HepG2 (cell line): ENCODE measurements at places on chromosomes 6 and 20. TPM values are rescaled to one million over a fixed set of nuclear protein-coding genes. Genes with fewer than 3 reads are reported as not detected.

Gene C6orf15
- not detected in 2 replicates for total RNA-seq

Gene SAPCD1
- 0.56 and 2.5 TPM in 2 replicates for total RNA-seq

Gene COL9A1
- not detected in 2 replicates for total RNA-seq

Gene RAD21L1
- total RNA-seq = not detected in 2 replicates

Gene MAS1
- not detected in 2 replicates for total RNA-seq

DNA sequence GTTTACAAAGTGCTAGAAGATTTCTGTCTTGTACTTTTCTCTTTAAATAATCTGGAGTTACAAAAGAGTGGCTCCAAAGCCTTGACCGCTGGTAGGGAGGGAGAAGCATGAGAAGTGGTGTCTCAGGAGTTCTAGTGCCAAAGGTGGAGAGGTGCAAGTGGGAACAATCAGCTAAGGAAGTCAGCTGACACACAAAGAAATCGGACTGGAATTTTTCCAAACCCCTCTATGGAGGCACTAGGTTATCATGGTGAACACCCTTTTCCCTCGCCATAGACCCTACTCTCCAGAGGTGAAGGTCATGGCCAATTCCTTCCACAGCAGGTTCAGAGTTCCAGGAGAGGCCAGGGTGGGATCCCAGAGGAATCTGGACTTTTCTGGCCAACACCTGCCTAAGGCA is 14.8 kb downstream of the PLAGL2 start:
- no peak overlapping the region for H3K27ac ChIP-seq
- H3K36me3 ChIP-seq = peaks cover 34% of the 10 kb centered on the region
- no peak for DNase-seq
- H3K4me3 ChIP-seq = no peak overlapping the region
- peaks cover 22% of the 10 kb centered on the region for H3K4me1 ChIP-seq

- no peaks in the 10 kb centered on the region for H3K27me3 ChIP-seq
- H3K27ac ChIP-seq = peak overlapping the region; percentile 48
- peaks cover 6% of the 10 kb centered on the region for H3K36me3 ChIP-seq
- peak; percentile 81 for DNase-seq
Observed at GRCh38 chr20:49052334-49052733, 6.2 kb downstream of the CSE1L start.

GRCh38 chr6:71383901-71384489 is 95.4 kb downstream of the OGFRL1 start:
- H3K4me3 ChIP-seq = no peak overlapping the region
- H3K4me1 ChIP-seq = no peaks in the 10 kb centered on the region
- H3K27ac ChIP-seq = no peak overlapping the region
- no peaks in the 10 kb centered on the region for H3K27me3 ChIP-seq
- peak; percentile 15 for DNase-seq
- H3K36me3 ChIP-seq = no peaks in the 10 kb centered on the region

DNA sequence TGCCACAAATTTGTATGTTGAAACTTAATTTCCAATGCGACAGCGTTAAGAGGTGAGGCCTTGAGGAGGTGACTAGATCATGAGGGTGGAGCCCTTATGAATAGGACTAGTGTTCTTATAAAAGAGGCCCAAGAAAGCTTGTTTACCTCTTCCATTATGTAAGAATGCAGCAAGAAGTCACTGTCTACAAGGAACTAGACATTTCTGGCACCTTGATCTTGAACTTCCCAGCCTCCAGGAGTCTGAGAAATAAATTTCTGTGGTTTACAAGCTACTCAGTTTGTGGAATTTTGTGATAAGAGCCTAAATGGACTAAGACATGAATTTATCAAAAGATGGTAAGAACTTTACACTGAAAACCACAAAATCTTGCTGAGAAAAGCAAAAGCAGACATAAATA is 173.6 kb upstream of the SGK1 start:
- no peaks in the 10 kb centered on the region for H3K27me3 ChIP-seq
- no peak overlapping the region for H3K27ac ChIP-seq
- H3K4me1 ChIP-seq = no peaks in the 10 kb centered on the region
- no peak overlapping the region for H3K4me3 ChIP-seq
- H3K36me3 ChIP-seq = no peaks in the 10 kb centered on the region
- DNase-seq = no peak

GRCh38 chr6:34697904-34698559 is 1.5 kb upstream of the ILRUN start:
- H3K27me3 ChIP-seq = no peaks in the 10 kb centered on the region
- peaks cover 41% of the 10 kb centered on the region for H3K4me1 ChIP-seq
- no peak overlapping the region for H3K27ac ChIP-seq
- no peak for DNase-seq

GRCh38 chr6:108260126-108260808 is 573 bp downstream of the SNX3 start:
- no peak for DNase-seq
- H3K27me3 ChIP-seq = no peaks in the 10 kb centered on the region; the same call in 2 of the 3 replicates
- 0 out of 3 replicates have a peak, but pooled peaks cover under 1% of the 10 kb centered on the region for H3K36me3 ChIP-seq

DNA sequence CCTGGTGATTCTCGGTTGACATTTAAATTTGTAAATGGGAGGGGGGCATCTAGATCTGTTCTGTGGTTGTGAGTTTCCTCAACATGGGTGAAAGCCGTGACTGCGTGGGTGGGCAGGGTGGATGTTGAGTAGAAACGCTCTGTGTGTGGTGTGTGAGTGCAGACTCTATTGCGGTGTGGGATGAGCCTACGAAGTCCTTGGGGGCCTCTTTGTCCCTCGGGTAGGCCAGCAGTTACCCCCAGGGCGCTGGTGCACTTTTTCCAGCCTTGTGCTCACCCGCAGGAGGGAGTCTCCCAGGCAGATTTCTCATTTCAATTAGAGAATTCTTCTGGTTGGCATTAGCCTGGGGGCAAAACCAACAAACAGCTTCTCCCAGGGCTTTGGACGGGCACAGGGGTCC is 10.6 kb downstream of the TOX2 start:
- no peak overlapping the region for H3K27ac ChIP-seq
- peaks cover 7% of the 10 kb centered on the region; the same call in 1 of the 2 replicates for H3K27me3 ChIP-seq
- no peak for DNase-seq
- no peak overlapping the region for H3K4me3 ChIP-seq

- no peak overlapping the region for H3K27ac ChIP-seq
- H3K4me3 ChIP-seq = no peak overlapping the region
- peaks cover 31% of the 10 kb centered on the region for H3K4me1 ChIP-seq
- DNase-seq = no peak
Observed at GRCh38 chr6:32840604-32841246, 2.2 kb upstream of the TAP2 start.

- no peak overlapping the region for H3K4me3 ChIP-seq
- no peak overlapping the region for H3K27ac ChIP-seq
- H3K4me1 ChIP-seq = no peaks in the 10 kb centered on the region
- no peaks in the 10 kb centered on the region for H3K36me3 ChIP-seq
- no peak for DNase-seq
Observed at GRCh38 chr6:31001281-31001888, 8.9 kb upstream of the MUC22 start.

- no peak overlapping the region for H3K27ac ChIP-seq
- H3K27me3 ChIP-seq = peaks cover 7% of the 10 kb centered on the region; the same call in 1 of the 3 replicates
- DNase-seq = no peak
- no peak overlapping the region for H3K4me3 ChIP-seq
- H3K36me3 ChIP-seq = no peaks in the 10 kb centered on the region
- H3K4me1 ChIP-seq = no peaks in the 10 kb centered on the region
Observed at GRCh38 chr6:3770023-3770720, 18.7 kb upstream of the PXDC1 start.

- no peak for DNase-seq
- H3K4me1 ChIP-seq = no peaks in the 10 kb centered on the region
- no peaks in the 10 kb centered on the region for H3K36me3 ChIP-seq
- no peaks in the 10 kb centered on the region for H3K27me3 ChIP-seq
- H3K27ac ChIP-seq = no peak overlapping the region
Observed at GRCh38 chr6:130583268-130583667, 217.5 kb downstream of the TMEM200A start.

DNA sequence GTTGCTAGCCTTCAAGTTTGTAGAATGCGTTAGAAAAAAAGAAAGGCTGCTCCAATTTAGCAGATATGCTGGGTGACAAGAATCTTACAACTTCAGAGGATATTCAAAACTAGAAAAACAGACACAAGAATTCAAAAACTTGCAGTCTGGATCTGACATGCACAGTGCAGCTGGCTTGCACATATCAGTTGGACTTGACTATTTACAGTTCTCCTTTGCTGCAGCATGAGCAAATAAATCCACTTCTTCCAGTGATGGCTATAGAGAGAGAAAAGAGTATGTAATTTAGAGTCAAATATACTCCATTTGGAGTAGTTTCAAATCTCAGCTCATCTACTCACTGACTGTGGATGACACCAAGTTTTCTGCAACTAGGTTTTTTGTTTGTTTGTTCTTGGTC is 247.0 kb downstream of the RIMS1 start:
- H3K27me3 ChIP-seq = no peaks in the 10 kb centered on the region
- no peak for DNase-seq
- no peak overlapping the region for H3K27ac ChIP-seq
- H3K36me3 ChIP-seq = no peaks in the 10 kb centered on the region

DNA sequence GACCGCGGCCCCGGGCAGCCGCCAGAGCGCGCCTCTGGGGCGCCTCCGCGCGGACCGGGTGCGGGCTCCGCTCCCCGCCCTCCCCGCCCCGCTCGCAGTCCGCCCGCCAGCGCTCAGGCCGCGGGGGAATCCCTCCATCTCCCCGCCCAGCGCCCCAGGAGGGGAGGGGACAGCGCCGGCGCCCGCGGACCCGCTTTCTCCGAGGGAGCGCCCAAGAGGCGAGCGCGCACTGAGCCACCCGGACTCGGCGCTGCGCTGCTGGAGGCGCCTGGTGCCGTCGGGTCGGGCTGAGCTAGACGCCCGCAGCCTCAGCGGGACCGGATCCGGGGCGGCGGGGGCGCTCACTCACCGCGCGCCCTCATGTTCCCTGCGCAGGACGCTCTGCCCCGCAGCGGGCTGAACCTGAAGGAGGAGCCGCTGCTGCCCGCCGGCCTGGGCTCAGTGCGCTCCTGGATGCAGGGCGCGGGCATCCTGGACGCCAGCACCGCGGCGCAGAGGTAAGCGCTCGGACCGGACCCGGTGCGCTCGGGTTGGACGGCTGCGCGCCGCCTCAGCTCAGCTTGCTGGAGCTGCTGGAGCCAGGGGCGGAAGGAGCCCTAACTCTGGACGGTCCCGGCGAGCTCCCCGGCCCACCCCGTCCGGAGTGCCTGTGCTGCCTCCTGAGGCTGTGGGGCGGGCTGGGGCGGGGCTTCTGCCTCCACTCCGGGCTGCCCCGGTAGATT is 867 bp downstream of the EBF4 start:
- no peak for DNase-seq
- no peaks in the 10 kb centered on the region for H3K36me3 ChIP-seq
- H3K27me3 ChIP-seq = peaks cover 31% of the 10 kb centered on the region

- H3K4me3 ChIP-seq = no peak overlapping the region
- no peak overlapping the region for H3K27ac ChIP-seq
- no peaks in the 10 kb centered on the region for H3K36me3 ChIP-seq
- H3K4me1 ChIP-seq = no peaks in the 10 kb centered on the region
- no peaks in the 10 kb centered on the region for H3K27me3 ChIP-seq
- DNase-seq = no peak
Observed at GRCh38 chr6:116335612-116336215, 35.0 kb upstream of the DSE start.

- peaks cover 3% of the 10 kb centered on the region; the same call in 1 of the 3 replicates for H3K27me3 ChIP-seq
- DNase-seq = no peak
- H3K4me1 ChIP-seq = no peaks in the 10 kb centered on the region
- H3K27ac ChIP-seq = no peak overlapping the region
Observed at GRCh38 chr6:70336996-70337742, 34.3 kb upstream of the COL9A1 start.

GRCh38 chr6:159125014-159125609 is 44.1 kb upstream of the FNDC1 start:
- H3K27me3 ChIP-seq = peaks cover 46% of the 10 kb centered on the region; the same call in 2 of the 3 replicates
- no peak for DNase-seq
- H3K36me3 ChIP-seq = no peaks in the 10 kb centered on the region
- H3K4me3 ChIP-seq = no peak overlapping the region
- no peaks in the 10 kb centered on the region for H3K4me1 ChIP-seq

DNA sequence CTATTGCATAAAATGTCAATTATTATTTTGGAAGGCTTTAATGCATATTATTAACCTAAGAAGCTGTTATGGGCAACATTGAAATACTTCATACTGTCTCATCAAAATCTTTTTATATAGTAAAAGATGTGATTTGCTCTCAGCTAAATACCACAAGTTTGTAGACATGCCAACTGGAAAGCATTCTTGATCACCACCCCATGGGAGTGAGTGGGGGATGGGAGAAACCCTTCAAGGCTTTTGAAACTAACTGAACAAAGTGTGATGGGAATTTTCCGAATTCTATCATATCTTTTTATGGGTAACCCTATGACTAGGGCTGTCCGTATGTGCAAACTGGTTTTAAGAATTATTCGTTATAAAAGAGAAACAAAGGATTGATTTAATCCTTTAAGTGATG is 377.3 kb upstream of the JAG1 start:
- H3K27ac ChIP-seq = no peak overlapping the region
- H3K4me1 ChIP-seq = no peaks in the 10 kb centered on the region
- H3K4me3 ChIP-seq = no peak overlapping the region
- H3K36me3 ChIP-seq = no peaks in the 10 kb centered on the region

DNA sequence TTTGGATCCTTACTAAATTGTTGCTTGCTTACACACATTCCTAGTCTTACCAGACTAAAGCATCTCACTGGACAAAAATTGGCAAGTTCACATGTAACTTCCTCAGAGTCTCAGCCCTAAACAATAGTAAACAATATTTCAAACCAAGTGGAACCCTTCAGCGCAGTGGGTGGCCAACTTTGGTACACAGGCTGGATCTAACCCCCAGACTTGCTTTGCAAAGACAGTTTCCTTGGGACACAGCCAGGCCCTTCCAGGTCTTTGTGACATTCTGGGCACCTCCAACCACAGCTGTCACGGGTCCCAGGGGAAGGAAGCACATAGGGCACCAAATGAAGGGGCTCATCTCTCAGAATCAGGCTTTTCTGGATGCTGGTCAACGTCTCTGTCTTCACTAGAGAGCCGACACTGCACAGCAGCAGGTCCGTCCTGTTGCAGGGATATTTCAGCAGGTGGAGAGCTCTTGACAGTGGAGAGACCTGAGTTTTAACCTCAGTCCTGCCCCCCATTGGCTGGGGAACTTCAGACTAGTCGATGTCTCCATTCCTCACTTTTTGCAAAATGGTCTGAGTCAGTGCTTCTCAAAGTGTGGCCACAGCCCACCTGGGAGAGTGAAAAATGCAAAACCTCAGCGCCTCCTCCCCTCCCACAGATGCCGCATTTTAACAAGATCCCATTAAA is 91.4 kb downstream of the BFSP1 start:
- no peaks in the 10 kb centered on the region for H3K36me3 ChIP-seq
- peaks cover 10% of the 10 kb centered on the region for H3K27me3 ChIP-seq
- DNase-seq = no peak
- H3K27ac ChIP-seq = no peak overlapping the region

GRCh38 chr6:33983109-33983716 is 162.7 kb downstream of the GRM4 start:
- no peak overlapping the region for H3K27ac ChIP-seq
- H3K4me1 ChIP-seq = peaks cover 25% of the 10 kb centered on the region
- H3K4me3 ChIP-seq = no peak overlapping the region
- H3K27me3 ChIP-seq = peaks cover 83% of the 10 kb centered on the region
- no peaks in the 10 kb centered on the region for H3K36me3 ChIP-seq

DNA sequence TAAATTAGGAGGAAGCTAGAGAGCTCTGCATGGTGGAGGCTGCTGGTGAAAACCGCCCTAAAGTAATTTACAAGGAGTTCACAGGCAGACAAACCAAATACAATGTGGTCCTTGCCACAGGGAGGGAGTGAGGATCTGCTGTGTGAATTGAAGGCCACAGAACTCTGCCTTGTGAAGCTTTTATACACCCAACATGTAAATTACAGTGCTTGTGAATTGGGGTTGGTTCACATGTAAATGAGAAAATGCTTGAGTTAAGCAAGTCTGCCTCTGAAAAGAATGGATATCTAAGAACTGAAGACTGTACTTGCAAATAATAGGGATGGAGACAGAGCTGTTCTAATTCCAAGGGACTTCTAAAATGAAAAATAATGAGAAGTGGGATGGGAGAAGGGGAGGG is 194.2 kb downstream of the SLC35F1 start:
- no peaks in the 10 kb centered on the region for H3K27me3 ChIP-seq
- no peak overlapping the region for H3K4me3 ChIP-seq
- no peak for DNase-seq
- no peaks in the 10 kb centered on the region for H3K4me1 ChIP-seq
- no peak overlapping the region for H3K27ac ChIP-seq
